NCI-H2081 treated with DMSO at 0.1 percent for 48 hours (cell line): ENCODE measurements at places on chromosomes 11 and 22.
A peak's percentile ranks its signal among the peaks of the same experiment; 100 is the strongest.

DNA sequence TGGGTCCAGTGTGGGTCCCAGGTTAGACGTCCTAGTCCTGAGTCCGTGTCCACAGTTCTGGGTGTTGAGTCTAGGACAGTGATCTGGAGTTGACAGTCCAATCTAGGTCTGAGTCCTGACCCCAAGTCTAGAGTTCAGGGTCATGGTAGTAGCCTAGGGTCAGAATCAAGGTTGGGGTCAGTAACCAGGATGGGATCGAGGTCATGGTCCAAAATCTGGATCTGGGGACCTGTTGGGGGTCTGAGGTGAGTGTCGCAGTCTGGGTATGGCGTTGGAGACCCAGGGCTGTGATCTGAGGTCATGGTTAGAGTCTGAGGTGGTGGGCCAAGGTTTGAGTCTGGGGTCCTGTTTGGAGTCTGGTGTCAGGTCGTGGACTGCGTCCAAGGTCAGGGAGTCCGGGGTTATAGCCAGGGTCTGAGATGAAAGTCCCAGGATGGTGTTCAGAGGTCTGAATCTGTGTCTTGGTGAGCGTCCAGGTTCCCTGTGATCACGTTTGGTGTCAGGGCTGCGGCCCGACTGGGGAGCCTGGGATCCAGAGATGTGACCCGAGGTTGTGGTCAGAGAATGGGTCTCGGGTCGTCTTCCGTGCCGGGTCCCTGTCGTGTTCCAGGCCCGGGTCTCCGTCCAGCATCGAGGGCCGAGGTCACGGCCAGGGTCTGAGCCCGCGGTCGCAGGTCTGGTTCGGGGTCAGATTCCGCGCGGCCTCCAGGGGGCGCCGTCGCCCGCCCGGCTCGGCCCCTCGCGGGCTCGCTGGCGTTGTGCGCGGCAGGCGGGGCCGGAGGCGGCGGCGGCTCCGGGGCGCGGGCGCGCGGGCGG, 432 bp upstream of the GRK2 start:
- DNase-seq, result no peak

- peak; percentile 76 for DNase-seq
Measured at GRCh38 chr11:61699737-61700160, 19.6 kb downstream of the DAGLA start.

GRCh38 chr11:45459491-45459890, 173.3 kb upstream of the SYT13 start:
- no peak for DNase-seq

- DNase-seq, result no peak
Measured at GRCh38 chr22:35150183-35151107, 84.5 kb downstream of the ISX start.

DNA sequence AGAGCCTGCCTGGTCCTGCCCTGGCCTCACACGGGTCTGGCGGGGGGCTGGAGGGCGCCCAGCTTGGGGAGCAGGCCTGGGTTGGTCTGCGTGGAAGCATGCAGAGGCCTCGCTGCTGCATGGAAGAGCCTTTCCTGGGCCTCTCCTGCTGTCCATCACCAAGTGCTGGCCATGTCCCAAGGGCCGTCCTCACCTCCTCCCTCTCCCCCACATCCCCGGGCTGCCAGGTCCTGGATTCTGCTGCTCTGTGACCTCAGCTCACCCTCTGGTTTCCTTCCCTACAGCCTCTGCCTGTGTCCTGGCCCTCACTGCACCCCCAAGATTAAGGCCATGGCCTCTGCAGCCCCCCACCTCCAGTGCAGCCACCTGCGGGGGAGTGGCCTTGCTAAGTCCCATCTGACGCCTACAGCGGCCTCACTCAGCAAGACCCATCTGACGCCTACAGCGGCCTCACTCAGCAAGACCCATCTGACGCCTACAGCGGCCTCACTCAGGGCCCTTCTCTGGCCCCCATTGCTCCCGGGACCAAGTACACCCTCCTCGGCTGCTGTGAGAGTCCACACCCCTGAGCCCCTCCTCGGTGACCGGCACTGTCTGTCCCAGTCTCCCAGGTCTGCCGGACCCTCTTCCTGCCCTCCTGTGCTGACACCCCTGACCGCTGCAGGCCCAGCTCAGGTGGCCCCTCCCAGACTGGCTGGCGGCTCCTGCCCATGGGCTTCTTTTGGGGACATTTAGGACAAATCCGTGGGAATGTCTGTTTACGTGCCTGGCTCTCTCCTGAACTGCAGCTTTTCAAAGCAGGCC, 119.5 kb upstream of the B3GAT1 start:
- DNase-seq, result no peak

DNA sequence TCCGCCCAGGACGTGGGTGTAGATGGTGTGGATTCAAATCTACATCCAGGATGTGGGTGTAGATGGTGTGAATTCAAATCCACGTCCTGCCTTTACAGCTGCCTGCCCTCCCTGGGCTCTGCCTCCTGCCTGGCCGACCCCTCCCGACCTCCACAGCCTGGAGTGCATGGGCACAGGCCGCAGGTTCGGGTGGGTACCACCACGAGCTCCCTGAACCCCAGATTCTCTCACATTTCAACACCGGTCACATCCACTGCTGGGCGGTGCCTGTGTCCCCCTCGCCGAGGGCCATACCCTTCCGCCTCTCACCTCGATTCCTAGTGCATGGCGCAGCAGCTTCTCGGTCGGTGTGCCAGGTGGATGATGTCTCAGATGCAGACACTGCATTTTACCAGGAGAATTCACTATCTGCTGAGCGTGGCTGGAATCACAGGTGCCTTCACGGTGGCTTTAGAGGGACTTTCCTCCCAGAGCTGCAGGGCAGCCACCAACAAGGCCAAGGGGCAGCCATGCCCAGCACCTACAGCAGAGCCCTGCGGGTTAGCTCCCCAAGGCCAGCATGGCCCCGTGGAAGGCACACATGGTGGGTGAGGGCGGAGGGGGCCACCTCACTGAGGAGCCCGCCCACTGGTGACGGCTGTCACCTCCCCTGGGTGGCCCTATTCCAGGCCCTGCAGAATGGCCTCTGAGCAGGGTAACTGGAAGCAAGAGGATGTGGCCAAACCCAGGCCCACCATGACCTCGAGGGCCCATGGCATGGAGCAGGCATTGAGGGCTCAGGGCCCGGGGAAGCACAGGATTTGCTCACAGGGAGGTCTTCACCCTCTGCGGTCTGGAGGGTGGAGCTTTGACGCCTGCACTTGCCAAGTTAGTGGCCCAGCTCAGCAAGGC, 638.5 kb downstream of the TBC1D22A start:
- DNase-seq, result no peak

DNA sequence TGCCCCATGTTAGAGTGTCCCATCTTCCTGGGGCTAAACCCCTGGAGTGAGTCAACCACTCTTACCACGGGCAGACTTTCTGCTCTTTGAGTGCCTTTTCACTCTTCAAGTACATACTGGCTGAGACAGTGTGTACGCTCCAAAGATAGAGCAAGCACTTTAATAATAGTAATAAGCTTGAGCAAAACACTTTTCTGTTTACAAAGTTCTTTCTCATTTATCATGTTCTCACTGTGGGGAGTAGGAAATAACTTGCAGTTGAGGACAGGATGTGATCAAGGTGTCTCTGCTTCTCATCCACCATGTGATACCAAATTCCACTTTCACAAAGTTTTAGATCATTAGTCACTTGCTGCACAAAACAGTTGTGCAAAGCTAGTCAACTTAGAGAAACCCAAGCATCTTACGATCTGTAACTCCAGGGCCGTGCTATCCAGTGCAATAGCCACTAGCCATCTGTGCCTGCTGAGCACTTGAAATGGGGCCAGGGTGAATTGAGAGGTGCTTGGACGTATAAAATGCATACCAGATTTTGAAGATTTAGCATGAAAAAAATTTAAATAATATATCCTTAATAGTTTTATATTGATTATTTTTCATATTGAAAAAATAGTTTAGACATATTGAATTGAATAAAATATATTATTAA, 135.3 kb downstream of the KIF18A start:
- no peak for DNase-seq

DNA sequence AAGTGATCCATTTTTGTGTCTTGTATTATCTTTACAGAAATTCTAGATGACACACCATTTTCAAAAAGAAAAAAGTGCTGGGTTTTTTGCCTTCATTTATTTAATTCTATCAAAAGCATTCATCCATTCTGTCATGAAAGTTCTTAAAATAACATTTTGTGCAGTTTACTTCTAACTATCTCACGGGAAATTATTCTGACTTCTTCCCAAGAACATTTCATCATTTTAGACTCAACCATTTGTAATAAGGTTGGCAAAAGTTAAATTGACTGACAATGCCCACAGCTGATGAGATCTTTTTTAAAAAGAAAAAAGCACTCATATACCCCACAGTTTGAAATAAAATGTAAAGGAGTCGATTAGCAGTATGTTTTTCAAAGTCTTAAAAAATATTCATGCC, 68.5 kb downstream of the SBF2 start:
- DNase-seq, result no peak

- DNase-seq, result no peak
Measured at GRCh38 chr11:74783241-74783871, 34.7 kb downstream of the RNF169 start.

- DNase-seq, result no peak
Measured at GRCh38 chr22:39041908-39042307, 1.2 kb downstream of the APOBEC3F start.

- no peak for DNase-seq
Measured at GRCh38 chr22:37544955-37545702, 15.2 kb upstream of the CDC42EP1 start.
